ENCODE measurements at places on chromosomes 2 and 18. TPM values are rescaled to one million over a fixed set of nuclear protein-coding genes. Genes with fewer than 3 reads are reported as not detected.

DNA sequence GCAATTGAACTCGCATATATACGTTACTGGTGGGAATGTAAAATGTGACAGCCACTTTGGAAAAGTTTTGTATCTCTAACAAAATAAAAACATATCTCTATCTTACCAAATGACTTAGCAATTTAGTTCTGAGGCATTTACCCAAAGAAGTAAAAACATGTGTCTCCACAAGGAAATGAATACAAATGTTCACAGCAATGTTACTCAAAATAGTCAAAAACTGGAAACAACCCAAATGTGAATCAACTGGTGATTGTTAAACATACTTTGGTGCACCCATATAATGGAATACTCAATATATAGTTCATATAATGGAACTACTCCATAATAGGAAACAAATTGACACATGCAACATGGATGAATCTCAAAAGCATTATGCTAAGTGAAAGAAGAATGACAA is 70.4 kb upstream of the DNER start:
- DNase-seq, result no peak

DNA sequence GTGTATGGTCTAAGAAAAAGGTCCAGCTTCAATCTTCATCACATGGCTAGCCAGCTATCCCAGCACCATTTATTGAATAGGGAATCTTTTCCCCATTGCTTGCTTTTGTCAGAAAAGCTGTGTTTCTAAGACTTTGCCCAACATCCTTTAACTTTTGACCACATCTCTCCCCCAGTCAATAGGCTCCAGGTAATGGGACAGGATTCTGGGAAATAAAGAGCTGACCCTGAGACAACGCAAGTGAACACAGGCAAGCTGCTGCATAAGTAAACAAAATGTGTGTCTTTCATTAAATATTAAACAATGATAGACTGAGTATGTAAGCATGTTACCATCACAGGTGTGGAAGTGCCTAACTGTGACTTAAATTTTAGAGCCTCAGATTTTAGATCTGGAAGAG is 23.0 kb downstream of the FAM110C start:
- no peak for DNase-seq

- DNase-seq, result no peak
Observed at GRCh38 chr2:137913169-137913568, 51.1 kb upstream of the HNMT start.

DNA sequence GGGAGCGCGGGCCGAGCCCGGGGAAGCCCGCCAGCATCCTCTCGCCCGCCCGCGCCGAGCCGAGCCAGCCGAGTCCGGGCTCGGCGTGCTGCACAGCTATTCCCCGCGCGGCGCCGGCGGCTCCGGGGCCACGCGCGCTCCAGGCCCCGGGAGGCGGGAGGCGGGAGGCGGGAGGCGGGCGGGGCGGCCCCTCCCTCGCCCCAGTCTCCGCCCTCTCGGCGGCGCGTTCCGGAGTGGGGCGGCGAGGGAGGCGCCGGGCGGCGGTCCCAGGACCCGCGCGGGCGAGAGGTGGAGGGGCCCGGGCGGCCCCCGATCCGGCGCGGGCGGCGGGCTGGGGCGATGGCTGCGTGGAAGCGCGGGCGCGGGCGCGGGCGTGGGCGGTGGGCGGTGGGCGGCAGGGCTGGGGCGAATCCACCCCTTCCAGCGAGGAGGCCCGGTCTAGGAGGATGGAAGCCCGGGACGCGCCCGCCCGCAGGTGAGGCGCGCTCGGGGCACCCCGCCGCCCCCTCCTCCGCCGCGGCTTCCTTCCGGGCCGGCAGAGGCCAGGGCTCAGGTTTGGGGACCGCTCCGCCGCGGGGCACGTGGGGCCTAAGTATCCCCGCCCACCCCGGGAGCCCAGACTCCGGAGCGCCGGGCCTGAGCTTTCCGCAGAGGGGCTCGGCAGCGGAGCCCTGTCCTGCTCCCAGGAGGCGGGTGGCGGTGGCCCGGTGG is at the start of gene ADCY3:
Gene ADCY3 (minus strand): TSS at position 140 of the 711 bp plus-strand sequence. CDS start 1,250 bp downstream, outside the sequence.
- DNase-seq, result no peak

GRCh38 chr18:49639643-49640391 is 78.0 kb downstream of the LIPG start:
- no peak for DNase-seq

- DNase-seq, result no peak
Observed at GRCh38 chr2:130823886-130824491, 12.7 kb upstream of the ARHGEF4 start.

ST8SIA3 gene
- total RNA-seq, result not detected

FAM237A gene
- total RNA-seq, result not detected
